ENCODE measurements at places on chromosomes 13 and 19.
A peak's percentile ranks its signal among the peaks of the same experiment; 100 is the strongest.

DNA sequence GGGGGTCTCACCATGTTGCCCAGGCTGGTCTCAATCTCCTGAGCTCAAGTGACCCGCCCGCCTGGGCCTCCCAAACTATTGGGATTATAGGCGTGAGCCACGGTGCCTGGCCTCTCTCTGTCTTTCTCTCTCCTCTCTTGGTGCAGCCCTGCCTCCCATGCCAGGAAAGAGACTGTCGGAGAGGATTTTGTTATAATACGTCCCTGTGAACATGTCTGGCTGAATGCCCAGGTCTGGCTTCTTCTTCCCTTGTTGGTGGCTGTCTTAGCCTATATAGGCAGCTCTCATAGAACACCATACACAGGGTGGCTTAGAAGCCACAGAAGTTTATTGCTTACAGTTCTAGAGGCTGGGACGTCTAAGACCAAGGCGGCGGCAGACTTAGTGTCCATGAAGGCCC is 46.4 kb downstream of the PEX11G start:
- no peak for DNase-seq

DNA sequence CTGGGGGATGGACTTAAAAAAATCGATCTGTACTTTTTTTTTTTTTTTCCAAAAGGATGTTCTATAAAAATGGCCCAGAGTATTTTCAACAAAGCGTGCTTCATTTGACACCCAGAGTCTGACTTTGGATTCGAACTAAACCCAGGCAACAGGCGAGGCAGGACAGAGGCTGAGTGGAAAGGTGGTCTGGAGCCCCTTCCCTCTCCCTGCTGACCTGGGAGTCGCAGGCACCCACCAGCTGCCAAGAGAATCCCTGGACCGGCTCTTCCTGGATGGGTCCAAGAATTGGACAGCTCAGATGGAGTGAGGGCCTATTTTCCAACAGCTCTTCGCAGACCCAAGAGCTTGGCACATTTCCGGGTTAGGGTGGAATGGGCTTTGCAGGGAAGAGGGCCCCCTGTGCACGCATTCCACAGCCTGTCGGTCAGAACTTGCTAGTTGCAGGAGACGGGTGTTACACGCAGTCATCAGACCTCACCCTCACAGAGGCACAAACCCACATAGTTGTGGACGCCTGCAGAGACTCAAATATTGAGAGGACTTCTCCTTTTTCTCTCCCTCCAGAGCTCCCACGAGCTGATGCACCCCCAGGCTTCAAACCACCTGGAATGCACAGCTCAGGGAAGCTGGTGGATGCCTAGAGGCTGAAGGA is 15.2 kb downstream of the KCTD15 start:
- no peak for DNase-seq

DNA sequence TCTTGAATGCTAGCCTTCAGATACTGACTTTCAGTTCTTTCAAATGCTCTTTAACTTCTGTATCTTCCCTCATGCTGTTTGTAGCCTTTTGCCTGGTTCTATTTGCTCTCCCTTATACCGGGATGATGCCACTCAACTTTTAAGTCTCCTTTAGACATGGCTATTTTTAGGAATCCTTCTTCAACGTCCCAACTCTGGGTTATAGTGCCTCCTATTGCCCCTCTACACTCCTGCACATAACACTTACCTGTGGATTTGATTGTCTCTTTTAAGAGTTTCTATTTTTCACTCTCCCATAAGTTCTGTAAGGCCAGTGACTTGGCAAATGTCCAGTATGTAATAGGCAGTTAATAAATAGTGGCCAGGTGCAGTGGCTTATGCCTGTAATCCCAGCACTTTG is 343.0 kb downstream of the KLF5 start:
- DNase-seq, result no peak

DNA sequence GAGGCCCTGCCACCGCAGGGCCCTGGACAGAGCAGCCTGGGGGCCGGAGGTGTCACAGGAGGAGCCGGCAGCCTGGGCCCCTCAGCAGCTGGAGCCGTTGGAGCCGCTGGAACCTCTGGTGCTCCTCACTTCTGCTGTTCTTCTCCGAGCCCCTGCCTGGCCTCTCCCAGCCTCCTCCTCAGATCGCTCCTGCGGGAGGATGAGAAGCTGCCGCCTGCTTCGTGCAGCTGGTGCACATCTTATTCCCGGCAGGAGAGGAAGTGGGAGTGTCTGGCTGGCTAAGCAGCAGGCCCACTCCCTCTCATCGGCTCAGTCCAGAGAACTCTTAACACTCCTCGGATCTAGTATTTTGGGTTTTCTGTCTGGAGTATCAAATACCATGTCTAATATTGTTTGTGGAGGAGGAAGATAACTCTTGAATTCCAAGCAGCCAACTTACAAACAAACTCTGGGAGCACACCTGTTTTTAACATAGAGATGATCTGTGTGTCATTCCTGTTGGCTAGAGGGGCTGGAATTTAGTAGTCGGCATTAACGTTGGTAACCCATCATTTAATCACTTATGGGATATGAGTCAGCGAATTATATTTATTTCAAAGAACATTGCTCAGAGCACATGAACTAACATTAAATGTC is 37.1 kb upstream of the RNF113B start:
- no peak for DNase-seq

DNA sequence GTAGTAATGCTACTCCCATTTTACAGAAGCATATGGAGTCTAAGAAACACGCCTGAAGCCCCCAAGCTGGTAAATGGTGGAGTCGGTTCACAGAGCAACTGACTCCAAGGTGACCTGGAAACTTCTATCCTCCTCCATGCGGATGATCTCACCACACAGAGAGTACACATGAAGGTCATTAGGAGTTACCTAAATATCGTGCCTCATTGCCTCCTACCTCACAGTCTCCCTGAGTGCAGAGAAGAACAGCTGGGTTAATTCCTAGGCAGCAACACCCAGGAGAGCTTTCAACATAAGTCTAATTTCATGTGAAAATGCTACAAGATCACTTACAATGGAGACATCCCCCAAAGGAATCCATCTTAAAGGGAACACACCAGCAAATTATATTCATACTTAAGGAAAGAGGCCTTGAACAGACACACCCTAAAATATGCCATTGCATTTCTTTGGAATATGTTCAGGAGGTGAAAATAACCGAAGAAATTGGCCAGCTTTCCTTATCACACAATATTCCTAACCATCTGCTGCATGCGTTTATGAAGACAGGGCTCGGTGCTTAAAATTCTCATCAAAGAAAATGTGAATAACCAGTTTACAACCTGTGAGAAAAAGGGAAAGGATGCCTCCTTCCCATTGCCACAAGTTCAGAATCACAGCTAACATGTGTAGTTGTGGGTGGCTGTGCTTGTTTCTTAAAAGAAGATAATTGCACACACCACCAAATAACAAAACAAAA is 203.6 kb upstream of the NBEA start:
- no peak for DNase-seq

- no peak for DNase-seq
Observed at GRCh38 chr13:20024702-20025101, 66.2 kb downstream of the ZMYM2 start.

DNA sequence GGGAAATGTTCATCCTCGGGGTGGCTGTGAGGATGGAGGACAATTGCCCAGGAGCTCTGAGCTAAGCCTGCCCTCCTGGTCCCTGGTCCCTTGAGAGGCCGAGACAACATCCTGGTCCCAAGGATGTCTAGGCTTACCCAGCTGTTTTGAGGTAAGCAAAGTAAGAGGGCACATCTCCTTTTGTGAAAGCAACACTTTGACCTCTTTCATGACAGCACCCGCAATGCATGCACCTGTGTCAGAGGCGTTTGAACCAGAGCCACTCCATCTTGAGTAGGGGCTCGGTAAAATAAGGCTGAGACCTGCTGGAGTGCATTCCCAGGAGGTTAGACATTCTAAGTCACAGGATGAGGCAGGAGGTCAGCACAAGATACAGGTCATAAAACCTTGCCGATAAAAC is 43.1 kb upstream of the ANKRD10 start:
- no peak for DNase-seq

DNA sequence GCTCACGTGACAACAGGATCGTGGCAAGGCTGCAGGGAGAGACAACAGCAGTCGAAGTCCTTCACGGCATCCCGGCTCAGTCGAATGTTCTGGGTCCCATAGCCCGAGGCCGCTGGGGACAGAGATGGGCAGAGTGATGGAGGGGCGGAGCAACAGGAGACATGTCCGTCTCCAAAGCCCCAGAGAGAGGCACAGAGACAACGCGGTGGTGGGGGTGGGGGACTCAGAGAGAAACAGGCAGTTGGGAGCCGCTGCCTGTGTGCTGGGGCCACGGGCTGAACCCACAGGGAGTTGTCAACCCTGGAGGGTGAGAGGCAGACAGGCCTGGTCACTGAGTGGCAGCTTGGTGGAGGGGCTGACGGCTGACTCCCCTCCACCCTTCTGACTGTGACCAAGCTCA is 20.4 kb downstream of the NOSIP start:
- no peak for DNase-seq

GRCh38 chr19:33029746-33030303 is 34.9 kb downstream of the RHPN2 start:
- no peak for DNase-seq

GRCh38 chr19:2287585-2288337 is 5.8 kb upstream of the PEAK3 start:
- DNase-seq, result no peak

DNA sequence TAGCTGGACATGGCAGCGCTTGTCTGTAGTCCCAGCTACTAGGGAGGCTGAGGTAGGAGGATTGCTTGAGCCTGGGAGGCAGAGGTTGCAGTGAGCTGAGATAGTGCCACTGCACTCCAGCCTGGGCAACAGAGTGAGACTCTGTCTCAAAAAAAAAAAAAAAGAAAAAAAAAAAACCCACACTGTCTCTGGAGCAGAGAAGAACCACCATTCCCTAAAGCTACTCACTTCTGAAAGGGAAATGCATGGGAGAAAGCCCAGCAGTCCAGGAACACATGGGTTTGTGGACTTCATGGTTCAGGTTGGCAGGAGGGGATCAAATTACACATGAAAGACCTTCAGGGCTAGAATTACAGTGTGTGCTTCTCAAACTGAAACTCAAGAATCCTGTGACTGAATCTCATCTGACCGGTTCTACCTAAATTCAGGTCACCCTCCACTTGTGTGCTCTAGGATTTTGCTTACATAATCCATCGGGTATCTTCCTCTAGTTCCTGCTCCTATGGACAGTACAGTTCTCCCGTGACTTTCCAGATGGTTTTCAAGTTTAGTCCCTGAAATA is 30.2 kb upstream of the CPB2 start:
- DNase-seq, result no peak

- DNase-seq, result no peak
Observed at GRCh38 chr19:38228491-38229439, 4.7 kb upstream of the DPF1 start.

- DNase-seq, result no peak
Observed at GRCh38 chr13:93146584-93147297, 79.9 kb upstream of the GPC6 start.

- DNase-seq, result no peak
Observed at GRCh38 chr19:14835011-14835410, at the start of the genes OR7A5 and OR7C1. Gene OR7A5 (minus strand): TSS chr19:14835185. CDS start chr19:14828241, 6,944 bp downstream. Gene OR7C1 (minus strand): TSS chr19:14835185. CDS start chr19:14800136, 35,049 bp downstream.

- no peak for DNase-seq
Observed at GRCh38 chr13:90968166-90968904, 379.2 kb upstream of the MIR17HG start.

DNA sequence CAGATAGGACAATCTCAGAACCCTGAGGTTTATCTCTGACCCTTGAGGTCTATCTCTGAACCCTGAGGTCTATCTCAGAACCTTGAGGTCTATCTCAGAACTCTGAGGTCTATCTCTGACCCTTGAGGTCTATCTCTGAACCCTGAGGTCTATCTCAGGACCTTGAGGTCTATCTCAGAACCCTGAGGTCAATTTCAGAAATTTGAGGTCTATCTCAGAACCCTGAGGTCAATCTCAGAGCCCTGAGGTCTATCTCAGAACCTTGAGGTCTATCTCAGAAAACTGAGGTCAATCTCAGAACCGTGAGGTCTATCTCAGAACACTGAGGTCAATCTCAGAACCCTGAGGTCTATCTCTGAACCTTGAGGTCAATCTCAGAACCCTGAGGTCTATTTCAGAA is 2.3 kb downstream of the TLE2 start:
- DNase-seq, result no peak

DNA sequence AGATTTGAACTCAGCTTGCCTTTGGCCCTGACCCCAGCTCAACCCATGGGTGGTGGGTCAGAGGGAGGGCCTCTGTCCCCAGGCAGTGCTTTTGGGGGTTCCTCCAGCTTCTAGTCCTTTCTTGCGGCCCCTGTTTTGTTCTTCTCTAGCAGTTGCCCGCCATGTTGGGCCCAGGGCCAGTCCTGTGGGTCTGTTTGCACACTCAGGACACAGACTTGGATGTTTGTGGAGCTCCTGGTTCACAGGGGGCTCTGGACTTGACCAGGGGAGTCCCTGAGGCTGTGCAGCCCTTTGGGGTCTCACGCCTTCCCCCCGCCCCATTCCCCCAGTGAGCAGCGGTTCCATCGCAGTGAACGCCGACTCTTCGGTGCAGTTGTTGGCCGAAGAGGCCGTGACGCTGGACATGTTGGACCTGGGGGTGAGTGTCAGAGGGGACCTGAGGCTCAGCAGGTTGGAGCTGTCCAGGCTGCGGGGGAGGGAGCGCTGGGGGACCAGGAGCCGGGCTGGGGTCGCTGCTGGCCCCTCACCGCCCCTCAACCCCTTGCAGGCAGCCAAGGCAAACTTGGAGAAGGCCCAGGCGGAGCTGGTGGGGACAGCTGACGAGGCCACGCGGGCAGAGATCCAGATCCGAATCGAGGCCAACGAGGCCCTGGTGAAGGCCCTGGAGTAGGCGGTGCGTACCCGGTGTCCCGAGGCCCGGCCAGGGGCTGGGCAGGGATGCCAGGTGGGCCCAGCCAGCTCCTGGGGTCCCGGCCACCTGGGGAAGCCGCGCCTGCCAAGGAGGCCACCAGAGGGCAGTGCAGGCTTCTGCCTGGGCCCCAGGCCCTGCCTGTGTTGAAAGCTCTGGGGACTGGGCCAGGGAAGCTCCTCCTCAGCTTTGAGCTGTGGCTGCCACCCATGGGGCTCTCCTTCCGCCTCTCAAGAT is 2.5 kb downstream of the ATP5F1D start:
- peak; percentile 73 for DNase-seq

GRCh38 chr13:30881191-30881651 is 24.9 kb upstream of the MEDAG start:
- no peak for DNase-seq

DNA sequence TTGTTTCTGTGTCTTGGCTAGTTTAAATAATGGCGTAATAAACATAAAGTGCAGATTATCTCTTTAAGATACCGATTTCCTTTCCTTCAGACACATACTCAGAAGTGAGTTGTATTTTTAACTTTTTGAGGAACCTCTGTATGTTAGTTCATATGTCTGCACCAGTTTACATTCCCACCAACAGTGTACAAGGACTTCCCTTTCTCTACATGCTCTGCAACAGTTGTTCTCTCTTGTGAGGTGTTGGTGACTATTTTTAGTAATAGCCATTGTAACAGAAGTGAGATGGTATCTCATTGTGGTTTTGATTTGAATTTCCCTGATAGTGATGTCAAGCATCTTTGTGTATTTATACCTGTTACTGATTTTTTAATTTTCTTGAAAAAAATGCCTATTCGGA is 418.6 kb downstream of the UQCRFS1 start:
- DNase-seq, result no peak

GRCh38 chr13:25901460-25902376 is 150.1 kb downstream of the SHISA2 start:
- no peak for DNase-seq

GRCh38 chr13:35593651-35594050 is 117.2 kb upstream of the MAB21L1 start:
- DNase-seq, result no peak

- DNase-seq, result no peak
Observed at GRCh38 chr13:84430015-84430414, 547.7 kb upstream of the SLITRK1 start.
